ENCODE measurements at places on chromosomes 1 and 21.

- H3K27me3 ChIP-seq, result peaks cover 32% of the 10 kb centered on the region
- H3K4me3 ChIP-seq, result no peak overlapping the region
- H3K4me1 ChIP-seq, result peaks cover 24% of the 10 kb centered on the region
Observed at GRCh38 chr1:226551299-226551698, 2.7 kb downstream of the STUM start.

- DNase-seq, result no peak
- peaks cover 5% of the 10 kb centered on the region for H3K4me1 ChIP-seq
- no peaks in the 10 kb centered on the region for H3K27me3 ChIP-seq
- no peak overlapping the region for H3K4me3 ChIP-seq
- no peak overlapping the region for H3K27ac ChIP-seq
Observed at GRCh38 chr1:232302376-232303221, 327.3 kb downstream of the SIPA1L2 start.

DNA sequence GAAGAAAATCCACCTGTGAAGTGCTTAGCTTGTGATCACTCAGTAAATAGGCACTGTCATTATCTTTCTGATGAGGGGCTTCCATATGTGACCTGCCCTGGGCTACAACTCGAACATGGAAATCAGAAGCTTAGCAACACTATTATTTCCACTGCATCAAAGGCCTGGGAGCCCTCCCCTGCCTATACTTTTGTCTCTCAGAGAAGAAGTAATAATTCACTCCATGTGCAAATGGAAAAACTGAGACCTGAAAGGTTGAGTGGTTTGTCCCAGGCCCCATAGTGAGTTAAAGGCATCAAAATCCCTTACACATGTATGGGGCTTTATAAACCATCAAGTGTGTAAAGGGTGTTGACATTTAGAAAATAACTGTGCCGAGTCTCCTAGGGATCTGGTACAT, 20.9 kb downstream of the SOX13 start:
- H3K4me3 ChIP-seq, result peak overlapping the region; percentile 15
- H3K27me3 ChIP-seq, result no peaks in the 10 kb centered on the region
- H3K27ac ChIP-seq, result no peak overlapping the region
- DNase-seq, result no peak
- peaks cover 27% of the 10 kb centered on the region for H3K4me1 ChIP-seq
- no peaks in the 10 kb centered on the region for H3K36me3 ChIP-seq

GRCh38 chr1:213652109-213652508, 335.7 kb upstream of the PROX1 start:
- no peak overlapping the region for H3K27ac ChIP-seq
- no peaks in the 10 kb centered on the region for H3K4me1 ChIP-seq
- no peak overlapping the region for H3K4me3 ChIP-seq
- no peaks in the 10 kb centered on the region for H3K27me3 ChIP-seq
- DNase-seq, result no peak
